ENCODE measurements at places on chromosomes 5 and 9.

GRCh38 chr5:138544181-138545134 is 1.4 kb upstream of the ETF1 start:
- DNase-seq, result no peak

- DNase-seq, result no peak
Measured at GRCh38 chr9:112869041-112869529, 21.6 kb downstream of the SLC46A2 start.

DNA sequence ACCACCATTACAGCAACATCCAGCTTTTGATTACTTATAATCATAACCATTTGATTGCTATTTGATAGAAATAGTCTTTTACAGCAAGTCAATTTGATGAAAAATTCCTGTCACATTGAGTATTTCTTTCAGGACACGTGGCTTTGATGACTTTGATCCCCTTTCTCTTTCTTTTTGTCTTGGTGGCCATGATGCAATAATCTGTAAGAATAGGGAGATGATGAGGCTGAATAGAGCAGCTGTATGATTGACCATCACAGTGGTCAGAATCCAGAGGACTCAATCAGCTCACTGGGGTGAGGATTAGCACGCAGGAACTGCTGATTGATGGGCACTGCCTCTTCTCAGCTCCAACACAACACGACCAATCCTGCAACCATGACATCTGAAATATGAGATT is 262.7 kb downstream of the PARP8 start:
- DNase-seq, result no peak

DNA sequence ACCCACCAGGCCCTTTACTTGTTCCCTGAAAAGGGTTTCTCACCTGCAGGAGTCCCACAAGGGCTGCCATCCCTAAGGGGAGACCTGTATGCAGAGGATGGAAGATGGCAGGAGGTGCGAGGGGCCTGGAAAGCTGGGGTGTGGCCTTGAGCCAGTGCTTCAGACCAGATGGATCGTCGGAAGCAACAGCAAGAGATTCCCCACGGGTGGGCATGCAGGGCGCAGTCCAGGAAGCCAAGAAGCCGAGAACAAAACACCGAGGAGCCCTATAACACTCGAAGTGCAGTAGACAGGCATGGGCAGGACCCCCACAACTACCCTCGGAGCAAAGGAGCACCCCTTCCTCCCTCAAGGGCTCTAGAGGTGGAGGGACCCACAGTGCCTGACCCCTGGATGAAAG is 24.7 kb upstream of the FRRS1L start:
- DNase-seq, result no peak

GRCh38 chr9:73611032-73611431 is 459.4 kb downstream of the ANXA1 start:
- no peak for DNase-seq

DNA sequence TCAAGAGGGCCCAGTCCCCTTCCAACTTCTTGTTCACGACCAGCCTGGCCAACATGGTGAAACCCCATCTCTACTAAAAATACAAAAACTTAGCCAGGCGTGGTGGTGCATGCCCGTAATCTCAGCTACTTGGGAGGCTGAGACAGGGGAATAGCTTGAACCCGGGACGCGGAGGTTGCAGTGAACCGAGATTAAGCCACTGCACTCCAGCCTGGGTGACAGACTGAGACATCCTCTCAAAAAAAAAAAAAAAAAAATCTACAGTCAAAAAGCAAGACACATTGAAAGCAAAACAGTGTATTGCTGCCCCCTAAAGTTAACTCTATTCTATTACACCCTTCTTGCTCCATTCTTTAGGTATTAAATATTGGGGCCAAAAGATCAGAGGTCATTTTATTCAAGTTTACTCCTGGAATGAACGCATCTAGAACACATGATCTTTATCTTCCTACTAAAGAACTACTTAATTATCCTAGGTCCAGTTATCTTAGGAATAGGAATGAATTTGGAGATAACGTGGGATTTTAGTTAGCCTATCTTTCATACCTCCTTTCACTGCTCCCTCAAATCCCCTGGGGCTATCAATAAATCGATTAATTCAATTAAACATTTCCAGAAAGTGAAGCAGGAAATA is 2.4 kb downstream of the ATG12 start:
- peak; percentile 35 for DNase-seq

GRCh38 chr5:147140558-147140957 is 94.3 kb upstream of the STK32A start:
- no peak for DNase-seq

GRCh38 chr9:7055171-7055903 is 297.6 kb downstream of the KDM4C start:
- DNase-seq, result no peak
